ENCODE measurements at places on chromosomes 2 and 18.

DNA sequence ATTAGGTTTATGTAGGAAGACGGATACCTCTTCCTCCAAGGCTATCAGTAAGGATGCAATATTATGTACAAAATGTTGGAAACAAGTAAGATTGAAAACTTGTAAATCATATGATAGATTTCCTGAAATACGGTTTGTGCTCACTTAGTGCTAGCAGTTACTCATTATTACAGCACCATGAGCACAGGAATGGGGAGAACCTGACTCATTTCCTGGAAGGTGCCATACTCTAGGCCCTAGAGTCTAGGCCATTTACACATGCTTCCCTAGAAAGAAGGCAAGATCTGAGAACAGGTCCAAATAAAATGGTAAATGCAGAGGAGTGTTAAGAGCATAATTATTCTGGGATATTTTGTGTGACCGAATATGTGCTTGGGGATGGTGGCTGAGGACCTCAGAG, 467.7 kb upstream of the CELF4 start:
- no peak for DNase-seq

- no peak for DNase-seq
These were observed 7.7 kb downstream of the L3MBTL4 start for GRCh38 chr18:6406910-6407470.

DNA sequence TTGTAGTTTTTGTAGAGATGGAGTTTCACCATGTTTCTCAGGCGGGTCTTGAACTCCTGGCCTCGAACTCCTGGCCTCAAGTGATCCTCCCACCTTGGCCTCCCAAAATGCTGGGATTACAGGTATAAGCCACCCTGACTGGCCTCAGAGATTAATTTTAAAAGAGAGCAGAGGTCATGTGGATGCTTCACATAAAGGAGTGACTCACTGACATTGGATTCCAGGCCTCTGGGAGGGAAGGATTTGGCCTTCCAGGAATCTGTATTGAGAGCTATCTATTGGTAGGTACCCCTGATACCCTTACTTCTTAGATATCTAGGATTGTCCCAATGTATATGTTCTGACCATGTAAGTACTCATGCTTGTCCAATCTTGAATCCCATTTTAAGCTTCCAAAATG, 138.4 kb downstream of the FAM161A start:
- DNase-seq: no peak

GRCh38 chr2:98346311-98347236, at the start of gene CNGA3:
CNGA3 (plus strand) TSS chr2:98346456; CDS start chr2:98369976, 23,520 bp downstream.
- DNase-seq: peak; percentile 30

DNA sequence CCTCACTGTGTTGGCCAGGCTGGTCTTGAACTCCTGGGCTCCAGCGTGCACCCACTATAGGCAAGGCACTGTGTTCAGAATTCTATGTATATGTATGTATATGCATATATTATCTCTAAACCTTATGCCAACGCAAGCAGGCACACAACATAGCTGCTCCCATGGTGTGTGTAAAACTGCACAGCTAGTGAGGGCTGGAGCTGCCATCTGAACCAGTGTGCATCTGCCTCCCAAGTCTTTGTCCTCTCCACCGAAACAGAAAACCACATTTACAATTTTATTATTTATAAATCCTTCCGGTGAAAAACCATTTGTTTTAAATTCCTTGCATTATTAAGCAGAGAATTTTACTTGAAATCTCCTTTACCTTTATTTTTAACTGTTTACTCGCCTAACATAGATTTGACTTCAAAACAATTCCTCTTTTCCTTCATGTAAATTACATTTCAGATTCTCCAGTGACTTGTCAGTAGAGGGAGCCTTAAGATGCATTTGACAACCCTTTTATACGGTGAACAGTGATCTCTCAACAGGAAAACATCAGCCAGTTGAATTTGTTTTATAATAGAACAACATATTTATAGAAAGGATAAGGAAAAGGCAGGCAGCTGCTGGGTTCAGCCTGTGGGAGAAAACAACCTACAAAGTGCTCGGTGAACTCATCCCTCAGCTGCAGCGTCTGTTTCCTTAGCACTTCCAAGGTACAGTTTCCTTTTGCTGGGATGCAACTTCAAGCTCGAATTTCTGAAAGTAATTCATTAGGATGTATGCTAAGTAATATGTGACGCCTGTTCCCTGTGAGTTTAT, 101.2 kb downstream of the MYT1L start:
- DNase-seq: no peak

- DNase-seq: no peak
These were observed 8.2 kb downstream of the OLA1 start for GRCh38 chr2:174240097-174240496.

GRCh38 chr2:28166956-28167355, 225.7 kb upstream of the FOSL2 start:
- DNase-seq: no peak

GRCh38 chr18:8031496-8031895, 464.4 kb downstream of the PTPRM start:
- DNase-seq: no peak

DNA sequence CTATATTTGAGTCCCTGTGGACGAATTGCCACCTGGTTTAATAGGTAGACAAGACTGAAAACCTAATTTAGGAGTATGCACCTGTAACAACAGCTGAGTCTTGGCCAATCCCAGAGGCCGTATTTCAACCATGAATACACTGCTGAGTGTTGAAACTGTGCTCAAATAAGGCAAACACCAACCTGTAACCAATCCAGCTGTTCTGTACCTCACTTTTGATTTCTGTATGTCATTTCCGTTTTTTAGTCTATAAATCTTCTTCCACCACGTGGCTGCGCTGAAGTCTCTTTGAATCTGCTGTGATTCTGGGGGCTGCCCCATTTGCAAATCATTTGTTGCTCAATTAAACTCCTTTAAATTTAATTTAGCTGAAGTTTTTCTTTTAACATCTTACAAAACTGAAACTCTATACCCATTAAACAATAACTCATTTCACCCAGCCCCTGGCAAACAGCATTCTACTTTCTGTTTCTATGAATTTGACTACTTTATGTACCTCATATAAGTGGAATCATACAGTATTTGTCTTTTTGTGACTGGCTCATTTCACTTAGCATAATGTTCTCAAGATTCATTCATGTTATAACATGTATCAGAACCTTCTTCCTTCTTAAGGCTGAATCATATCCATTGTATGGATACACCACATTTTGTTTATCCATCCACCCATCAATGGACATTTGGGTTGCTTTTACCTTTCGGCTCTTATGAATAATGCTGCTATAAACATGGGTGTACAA, 7.5 kb upstream of the YPEL5 start:
- DNase-seq: no peak

GRCh38 chr2:47008381-47009252, 93.0 kb upstream of the MCFD2 start:
- peak; percentile 64 for DNase-seq

GRCh38 chr2:12498704-12499103, 218.0 kb upstream of the TRIB2 start:
- DNase-seq: no peak

DNA sequence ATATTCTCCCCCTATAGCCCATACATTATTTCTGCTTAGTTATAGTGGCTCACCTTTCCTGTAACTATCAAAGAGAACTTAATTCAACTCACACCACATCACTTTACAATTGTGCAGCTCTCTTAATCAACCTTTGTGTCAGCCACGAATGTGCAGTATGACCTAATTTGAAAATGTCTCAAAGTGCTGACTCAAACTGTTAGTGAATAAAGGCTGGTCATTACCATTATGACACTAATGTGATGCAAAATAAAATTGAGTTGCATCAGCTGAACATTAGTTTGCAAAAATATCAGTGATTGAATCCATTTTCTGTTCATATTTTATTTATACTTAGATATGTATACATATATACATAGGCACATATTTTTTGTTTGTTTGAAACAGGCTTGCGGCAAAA, 251.8 kb downstream of the MEIS1 start:
- DNase-seq: no peak

- DNase-seq: no peak
These were observed 549.0 kb upstream of the PKDCC start for GRCh38 chr2:41498781-41499180.

All from C1 segment of cervical spinal cord (tissue), 14 donors.